NCI-H2107 (cell line): ENCODE measurements at places on chromosomes 1 and 21.

DNA sequence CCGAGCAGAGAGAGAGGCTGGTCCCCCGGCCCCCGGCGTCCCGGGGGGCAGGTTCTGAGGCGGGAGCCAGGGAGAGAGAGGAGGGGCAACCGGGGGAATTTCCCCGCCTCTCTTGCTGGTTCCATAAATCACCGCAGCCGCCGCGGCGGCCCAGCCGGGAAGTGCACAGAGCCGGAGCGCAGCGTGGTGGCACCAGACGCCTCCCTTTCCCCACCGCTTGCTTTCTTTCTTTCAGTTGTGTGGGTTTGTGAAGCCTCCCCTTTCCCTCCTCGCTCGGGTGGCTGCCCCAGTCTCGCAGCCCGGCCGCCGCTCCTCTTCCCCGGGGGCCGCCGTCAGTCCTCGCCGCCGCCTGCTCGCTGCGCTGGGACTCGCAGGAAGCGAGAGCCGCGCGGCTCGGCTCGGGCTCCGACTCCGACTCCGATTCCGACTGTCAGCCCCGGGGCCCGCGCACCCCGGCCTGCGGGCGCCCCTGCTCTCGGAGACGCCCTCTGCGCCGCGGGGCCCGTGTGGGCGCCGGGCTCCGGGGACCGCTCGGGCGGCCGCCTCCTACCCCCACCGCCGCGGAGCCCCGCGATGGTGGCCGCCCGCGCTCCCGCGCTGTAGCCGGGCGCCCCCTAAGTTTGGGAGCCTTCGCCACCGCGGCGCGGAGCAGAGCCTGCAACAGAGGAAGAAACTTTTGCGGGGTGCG, at the start of gene CACHD1:
TSS of gene CACHD1 (plus strand) at position 153 of the 688 bp plus-strand sequence. CDS start 616 bp downstream, outside the sequence.
- peak; percentile 81 for DNase-seq

DNA sequence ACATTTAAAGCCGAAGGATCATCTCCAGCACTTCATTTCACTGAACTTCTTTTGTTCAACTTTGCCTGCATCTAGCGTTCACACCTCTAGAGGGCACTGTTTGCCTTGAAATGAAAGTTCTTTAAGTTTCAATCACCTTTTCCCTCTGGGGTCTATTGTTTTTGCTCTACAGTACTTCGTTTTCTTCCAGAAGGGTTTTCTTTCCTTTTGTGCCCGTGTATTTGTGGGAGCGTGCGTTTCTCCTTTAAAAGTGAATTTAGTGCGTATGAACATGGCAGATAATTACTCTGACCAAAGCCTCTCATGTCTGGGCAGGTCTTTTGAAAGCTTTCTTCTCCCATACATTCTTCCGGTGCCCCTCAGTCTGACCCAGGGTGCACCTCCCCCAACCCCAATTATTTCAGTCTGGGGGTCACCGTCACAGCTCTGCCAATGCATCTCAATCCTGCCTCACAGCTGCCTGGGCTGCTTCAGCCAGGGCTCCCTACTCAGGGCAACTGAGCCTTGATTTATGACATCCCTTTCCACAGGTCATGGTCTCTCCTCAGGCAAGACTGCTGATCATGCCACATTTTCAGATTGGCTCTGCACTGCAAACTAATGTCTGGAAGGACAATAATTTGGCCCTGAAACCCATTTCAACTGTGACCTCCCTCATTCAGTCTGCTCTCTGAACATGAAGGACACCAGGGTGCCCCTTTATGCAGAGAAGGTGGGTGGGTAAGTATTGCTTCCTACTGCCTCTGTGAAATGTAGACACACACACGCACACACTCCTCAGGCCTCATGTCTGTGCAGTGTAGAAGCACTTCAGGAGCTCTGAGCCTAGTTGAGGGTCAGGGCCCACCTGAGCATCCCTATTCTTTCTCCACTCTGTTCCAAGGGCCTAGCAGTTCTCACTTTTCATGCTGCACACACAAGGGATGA, 88.6 kb downstream of the NUF2 start:
- peak; percentile 79 for DNase-seq

DNA sequence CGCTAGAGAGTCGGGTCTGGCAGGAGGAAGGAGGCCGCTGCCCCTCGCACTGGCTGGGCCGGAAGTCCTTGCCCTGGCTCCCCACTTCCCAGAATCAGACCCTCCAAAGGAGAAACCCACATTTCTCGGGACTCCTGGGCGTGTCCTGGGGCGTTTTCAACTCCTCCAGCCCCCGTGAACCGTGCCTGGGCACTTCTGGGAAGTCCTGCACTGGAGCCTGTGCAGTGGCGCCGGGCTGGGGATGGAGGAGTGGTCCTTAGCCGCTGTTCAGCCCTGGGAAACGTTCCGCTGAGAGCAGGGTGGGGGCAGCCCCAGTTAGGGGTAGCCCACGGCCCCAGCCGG, 3.0 kb downstream of the IGSF21 start:
- no peak for DNase-seq

GRCh38 chr1:61812916-61813315, 70.6 kb downstream of the PATJ start:
- no peak for DNase-seq

DNA sequence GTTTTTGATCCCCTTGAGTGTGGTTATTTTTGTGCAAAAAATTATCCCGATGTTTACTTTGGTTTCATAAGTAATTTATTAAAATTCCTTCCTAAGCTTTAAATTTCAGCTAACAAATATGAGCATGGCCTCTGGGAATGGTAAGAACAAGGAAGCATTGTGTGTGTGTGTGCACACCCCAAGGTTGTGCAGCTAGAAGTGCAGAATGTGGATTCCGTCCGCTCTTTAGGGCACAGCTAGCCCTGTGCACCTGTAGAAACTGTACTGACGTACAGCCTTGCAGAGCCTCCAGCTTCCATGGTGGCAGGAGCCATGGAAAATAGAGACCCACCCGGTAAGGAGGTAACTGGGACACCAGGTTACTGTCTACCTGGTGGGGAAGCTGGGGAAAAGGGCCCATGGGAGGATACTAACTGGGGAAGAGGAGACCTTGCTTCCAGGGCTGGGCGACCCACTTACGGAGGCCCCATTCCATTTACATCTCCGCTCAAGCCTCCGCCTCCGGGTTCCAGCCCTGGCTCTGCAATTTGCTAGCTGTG, 54.7 kb downstream of the B3GALT5 start:
- no peak for DNase-seq

- DNase-seq: peak; percentile 82
These were observed 12.6 kb downstream of the ELF3 start for GRCh38 chr1:202023001-202023433.

GRCh38 chr21:45363921-45364467, 41.0 kb upstream of the COL18A1 start:
- no peak for DNase-seq

- no peak for DNase-seq
These were observed 155.2 kb upstream of the COA6 start for GRCh38 chr1:234218078-234218477.

GRCh38 chr1:53593758-53594380, 134.7 kb downstream of the DMRTB1 start:
- no peak for DNase-seq

DNA sequence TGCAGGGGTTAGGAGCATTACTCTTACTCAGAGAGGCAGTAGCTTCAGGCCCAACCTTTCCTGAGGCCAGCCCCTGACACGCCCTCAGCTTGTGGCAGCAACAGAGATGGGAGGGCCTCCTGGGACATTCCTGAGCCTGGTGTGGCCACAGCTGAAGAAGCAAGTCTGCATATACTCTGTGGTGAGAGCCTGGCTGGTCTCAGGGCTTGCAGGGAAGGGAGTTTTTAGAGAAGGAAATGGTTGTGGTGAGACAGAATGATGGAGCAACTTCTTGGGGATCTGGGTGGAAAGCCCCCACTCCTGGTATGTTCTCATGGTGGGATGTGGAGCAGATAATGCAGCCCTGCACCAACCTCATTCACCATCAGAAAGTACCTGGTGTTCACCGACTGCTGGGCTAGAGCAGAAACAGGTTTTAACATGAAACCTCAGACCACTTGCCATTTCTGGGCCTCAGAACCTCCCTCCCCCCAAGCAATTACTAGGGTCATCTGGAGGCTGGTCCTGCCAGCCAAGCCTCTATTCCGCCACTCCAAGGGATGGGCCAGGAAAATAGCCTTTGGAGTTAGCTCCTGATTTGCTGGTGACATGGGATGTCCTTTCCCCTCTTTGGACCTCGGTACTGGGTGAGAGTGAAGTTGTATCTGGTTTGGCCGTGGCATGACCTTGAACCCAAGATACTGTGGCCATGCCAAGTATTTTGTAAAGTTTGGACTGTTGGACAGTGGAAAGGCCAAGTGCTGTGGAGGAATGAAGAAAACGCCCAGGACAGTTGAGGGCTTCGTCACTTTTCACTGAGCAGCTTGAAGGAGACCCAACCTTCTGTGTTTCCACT, 28.1 kb upstream of the RNF19B start:
- peak; percentile 30 for DNase-seq

GRCh38 chr1:240732390-240732789, 120.4 kb upstream of the GREM2 start:
- DNase-seq: peak; percentile 31

DNA sequence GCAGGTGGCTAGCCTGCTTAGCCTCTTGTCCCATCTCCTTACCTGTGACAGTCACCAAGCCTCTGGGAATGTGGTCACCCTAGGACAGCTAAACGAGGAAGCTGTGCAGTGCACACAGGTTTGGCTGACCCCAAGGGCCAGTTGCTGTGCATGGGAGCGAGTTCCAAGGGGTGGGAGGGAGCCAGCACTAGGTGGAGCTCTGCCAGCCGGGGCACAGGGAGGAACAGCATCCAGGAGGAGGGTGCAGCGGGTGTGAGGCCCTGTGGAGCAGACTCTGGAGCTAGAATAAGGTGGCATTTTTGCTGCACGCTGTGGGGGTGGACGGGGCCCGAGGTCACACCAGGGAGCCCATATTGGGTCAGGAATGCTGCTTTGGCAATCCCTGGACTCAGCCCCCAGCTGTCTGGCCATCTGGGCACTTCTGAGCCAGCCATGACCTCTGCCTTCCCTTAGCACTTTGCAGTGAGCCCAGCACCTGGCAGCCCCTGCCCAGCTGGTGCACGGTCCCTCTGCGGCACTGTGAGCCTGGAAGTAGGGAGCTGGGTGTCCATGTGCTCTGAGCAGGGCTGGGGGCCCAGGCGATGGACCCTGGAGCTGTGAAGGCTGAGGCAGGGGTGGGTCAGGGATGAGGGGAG, 8.7 kb downstream of the PDXK start:
- no peak for DNase-seq

GRCh38 chr1:111736548-111737215, 2.5 kb downstream of the INKA2 start:
- no peak for DNase-seq

- DNase-seq: no peak
These were observed 26.4 kb downstream of the LDLRAP1 start for GRCh38 chr1:25569597-25570396.

GRCh38 chr1:51840743-51841461, 37.6 kb downstream of the NRDC start:
- no peak for DNase-seq

DNA sequence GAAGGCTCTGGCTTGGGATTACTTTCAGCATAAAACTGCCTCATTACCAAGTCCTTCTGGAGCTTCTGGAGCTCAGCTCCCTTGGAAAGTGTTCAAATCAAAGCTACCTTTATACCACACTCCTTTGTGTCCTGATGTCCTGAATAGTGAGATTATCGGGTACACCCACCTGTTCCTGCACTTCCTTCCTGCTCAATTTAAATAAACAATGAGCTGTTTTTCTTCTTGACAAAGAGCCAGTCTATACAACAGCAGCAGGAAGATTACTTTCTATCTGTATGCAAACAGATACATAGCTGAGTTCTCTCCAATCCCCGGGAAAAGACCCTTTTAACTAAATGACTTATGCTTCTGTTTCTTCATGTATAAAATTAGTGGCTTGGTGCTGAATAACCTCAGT, 258.0 kb upstream of the FMN2 start:
- no peak for DNase-seq

DNA sequence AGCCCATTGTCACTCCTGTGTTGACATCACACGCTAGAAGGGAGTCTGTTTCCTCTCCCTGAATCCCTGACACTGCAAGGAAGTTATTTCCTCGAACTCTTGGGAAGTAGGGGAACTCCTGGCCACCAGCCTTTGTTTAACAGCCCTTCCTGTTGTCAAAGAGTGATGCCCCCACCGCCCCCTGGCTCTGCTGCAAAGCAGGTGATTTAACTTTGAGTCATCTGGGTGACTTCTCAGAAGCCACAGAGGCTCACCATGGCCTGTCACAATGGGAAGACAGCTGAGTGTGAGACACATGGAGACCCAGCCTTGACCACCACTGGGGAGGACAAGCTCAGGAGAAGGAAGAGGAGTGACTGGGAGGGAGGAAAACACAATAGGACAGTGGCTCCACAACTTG, 182.8 kb downstream of the PSMG1 start:
- DNase-seq: no peak

DNA sequence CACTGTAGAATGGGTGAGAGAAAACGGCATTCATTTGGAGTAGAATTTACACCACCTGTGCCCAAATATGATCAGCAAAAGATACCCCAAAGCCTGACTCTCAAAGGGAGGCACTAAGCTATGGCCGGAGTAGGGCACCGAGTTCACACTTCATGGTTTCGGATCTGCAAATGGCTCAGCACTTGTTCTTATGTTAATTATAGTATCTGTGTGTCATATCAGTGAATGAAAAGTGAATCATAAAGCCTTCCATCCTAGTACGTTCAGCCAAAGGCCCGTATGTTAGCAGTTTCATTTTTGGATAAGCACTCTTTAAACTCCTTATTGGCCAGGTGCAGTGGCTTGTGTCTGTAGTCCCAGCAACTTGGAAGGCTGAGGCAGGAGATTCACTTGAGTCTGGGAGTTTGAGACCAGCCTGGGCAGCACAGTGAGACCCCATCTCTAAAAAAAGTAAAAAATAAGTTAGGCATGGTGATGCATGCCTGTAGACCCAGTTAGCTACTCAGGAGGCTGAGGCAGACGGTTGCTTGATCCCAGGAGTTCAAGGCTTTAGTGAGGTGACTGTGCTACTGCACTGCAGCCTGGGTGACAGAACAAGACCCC, 4.9 kb upstream of the CORT start:
- DNase-seq: no peak

DNA sequence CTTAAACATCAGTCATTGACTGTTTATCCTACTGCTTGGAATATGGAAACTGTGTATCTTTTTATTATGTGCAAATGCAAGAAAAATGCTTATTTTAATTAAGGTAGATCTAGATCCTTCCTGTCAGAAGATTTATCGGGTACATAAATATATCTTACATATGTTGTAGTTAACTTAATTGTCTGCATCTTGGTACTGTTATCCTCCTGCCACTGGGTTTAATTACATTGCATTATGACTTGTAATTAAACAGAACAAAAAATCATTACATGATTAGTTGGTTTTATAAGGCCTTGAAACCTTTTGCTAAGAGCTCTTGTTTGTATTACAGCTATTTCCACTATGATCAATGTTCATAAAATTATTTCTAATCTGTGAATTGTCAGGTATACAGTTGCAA, 211.2 kb downstream of the PTGER3 start:
- no peak for DNase-seq

DNA sequence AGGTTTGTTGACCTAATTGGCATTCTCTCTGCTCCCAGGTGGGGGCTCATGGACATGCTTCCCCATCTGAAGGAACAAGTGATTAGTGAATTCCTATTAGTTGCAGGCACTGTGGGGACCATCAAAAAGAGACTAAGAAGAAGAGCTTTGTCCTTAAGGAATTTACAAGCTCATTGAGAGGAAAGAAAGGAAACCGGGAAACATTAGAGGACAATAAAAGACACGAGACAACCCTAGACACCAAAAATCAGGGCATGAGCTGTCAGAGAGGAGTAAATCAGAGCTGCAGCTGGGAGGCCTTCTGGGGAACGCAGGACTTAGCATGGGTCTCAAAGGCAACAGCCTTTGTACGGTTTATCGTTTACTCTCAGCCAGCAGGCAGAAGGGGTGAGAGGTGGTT, 45.1 kb downstream of the BACE2 start:
- DNase-seq: no peak

GRCh38 chr1:107549152-107549810, 408.4 kb downstream of the NTNG1 start:
- DNase-seq: no peak

GRCh38 chr21:15682186-15682895, 47.4 kb upstream of the USP25 start:
- DNase-seq: no peak
